Upper lobe of left lung (tissue), 6 donors: ENCODE measurements at places on chromosomes 11 and 22.

DNA sequence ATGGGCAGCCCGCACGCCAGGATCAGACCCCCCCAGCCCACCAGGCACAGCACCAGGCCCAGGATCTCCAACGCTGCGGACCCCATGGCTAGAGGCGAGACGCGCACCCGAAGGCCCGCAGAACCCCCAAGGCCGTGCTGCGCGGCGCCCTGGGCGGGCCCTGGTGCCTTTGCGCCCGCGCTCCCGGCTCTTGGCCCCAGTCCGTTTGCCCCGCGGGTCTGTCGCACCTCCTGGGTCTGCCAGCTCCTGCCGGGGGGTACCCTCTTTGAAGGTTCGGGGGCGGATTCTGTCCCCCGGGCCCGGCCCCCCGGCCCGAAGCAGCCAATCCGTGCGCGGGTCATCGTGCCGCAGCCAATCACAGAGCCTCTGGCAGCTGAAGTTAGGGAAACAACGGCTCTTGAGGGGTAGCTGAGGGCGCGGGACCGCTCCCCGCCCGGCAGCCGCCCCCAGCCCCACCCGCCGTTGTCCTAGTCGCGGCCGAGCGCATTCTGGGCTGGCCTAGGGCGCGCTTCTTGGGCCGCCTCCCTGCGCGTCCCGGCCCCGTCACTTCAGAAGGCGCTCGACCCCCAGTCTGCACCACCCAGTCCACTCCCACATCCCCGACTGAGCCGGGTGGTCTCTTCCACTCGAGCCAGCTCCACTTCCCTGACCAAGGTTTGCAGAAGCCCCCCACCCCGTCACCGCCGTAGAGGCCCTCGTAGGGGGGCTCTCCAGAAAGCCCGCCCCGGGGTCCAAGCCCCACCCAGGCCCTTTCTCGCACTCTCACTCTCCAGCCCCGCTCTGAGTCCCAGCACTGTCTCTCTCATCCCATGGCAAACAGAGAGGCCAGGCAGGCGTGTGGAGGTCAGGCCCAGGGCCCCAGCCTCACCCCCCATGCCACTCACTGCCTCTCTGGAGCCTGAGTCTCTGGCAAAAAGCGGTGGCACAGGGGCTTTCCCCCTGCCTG, at the start of gene CLDN5:
Gene CLDN5, minus strand, starts transcription at position 241 of the 946 bp plus-strand sequence. Its CDS starts 155 bp downstream, at position 86.
- peaks cover 29% of the 10 kb centered on the region for H3K36me3 ChIP-seq
- DNase-seq, result peak; percentile 90
- peak within 1 kb of the TSS; percentile 50 for H3K4me3 ChIP-seq
- H3K27ac ChIP-seq, result peak within 1 kb of the TSS; percentile 92
- peaks cover 22% of the 10 kb centered on the region for H3K4me1 ChIP-seq

GRCh38 chr11:32511926-32512325, 71.7 kb upstream of the EIF3M start:
- H3K36me3 ChIP-seq, result no peaks in the 10 kb centered on the region
- H3K27ac ChIP-seq, result no peak overlapping the region
- no peaks in the 10 kb centered on the region for H3K27me3 ChIP-seq
- H3K4me1 ChIP-seq, result no peaks in the 10 kb centered on the region

DNA sequence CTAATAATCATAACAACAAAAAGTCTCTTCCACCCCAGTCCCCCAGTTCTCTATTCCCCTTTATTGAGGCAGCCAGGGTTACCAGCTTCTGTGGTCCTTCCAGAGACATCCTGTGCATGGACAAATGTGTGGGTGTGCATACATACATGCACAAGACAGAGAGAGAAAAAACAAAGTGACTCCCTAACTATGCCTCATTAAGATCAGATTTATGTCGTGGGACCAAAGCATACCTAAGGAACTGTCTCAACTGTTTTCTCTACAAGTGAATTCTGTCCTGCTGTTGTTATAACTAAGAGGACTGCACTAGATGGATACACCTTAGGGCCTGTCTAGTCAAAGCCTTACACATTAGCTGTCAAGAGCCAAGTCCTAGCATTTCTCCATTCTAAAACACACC, 106.7 kb downstream of the MRTFA start:
- no peaks in the 10 kb centered on the region for H3K36me3 ChIP-seq
- H3K27me3 ChIP-seq, result no peaks in the 10 kb centered on the region
- no peak overlapping the region for H3K27ac ChIP-seq
- DNase-seq, result no peak
- H3K4me1 ChIP-seq, result peaks cover 42% of the 10 kb centered on the region
- no peak overlapping the region for H3K4me3 ChIP-seq

GRCh38 chr11:61392981-61393595, 701 bp downstream of the TMEM216 start:
- peaks cover 8% of the 10 kb centered on the region for H3K4me1 ChIP-seq
- H3K27ac ChIP-seq, result peak overlapping the region; percentile 87
- no peaks in the 10 kb centered on the region for H3K27me3 ChIP-seq

GRCh38 chr22:30600921-30601320, 6.1 kb upstream of the TCN2 start:
- H3K36me3 ChIP-seq, result no peaks in the 10 kb centered on the region
- H3K4me1 ChIP-seq, result peaks cover 8% of the 10 kb centered on the region

GRCh38 chr11:2204361-2205213, 33.0 kb upstream of the TH start:
- no peak overlapping the region for H3K27ac ChIP-seq
- no peaks in the 10 kb centered on the region for H3K27me3 ChIP-seq
- no peaks in the 10 kb centered on the region for H3K36me3 ChIP-seq

DNA sequence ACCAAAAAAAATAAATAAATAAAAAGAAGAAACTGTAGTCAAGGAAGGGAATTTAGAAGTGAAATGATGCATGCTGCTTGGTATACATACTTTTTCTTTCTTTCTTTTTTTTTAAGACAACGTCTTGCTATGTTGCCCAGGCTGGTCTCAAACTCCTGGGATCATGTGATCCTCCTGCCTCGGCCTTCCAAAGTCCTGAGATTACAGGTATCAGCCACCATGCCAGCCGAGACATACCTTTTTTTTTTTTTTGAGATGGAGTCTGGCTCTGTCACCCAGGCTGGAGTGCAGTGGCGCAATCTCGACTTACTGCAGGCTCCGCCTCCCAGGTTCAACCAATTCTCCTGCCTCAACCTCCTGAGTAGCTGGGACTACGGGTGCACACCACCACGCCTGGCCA, 21.7 kb upstream of the ARRB1 start:
- H3K27me3 ChIP-seq, result no peaks in the 10 kb centered on the region
- H3K36me3 ChIP-seq, result no peaks in the 10 kb centered on the region
- DNase-seq, result no peak
- H3K27ac ChIP-seq, result peak overlapping the region; percentile 65
- H3K4me1 ChIP-seq, result peaks cover 50% of the 10 kb centered on the region

DNA sequence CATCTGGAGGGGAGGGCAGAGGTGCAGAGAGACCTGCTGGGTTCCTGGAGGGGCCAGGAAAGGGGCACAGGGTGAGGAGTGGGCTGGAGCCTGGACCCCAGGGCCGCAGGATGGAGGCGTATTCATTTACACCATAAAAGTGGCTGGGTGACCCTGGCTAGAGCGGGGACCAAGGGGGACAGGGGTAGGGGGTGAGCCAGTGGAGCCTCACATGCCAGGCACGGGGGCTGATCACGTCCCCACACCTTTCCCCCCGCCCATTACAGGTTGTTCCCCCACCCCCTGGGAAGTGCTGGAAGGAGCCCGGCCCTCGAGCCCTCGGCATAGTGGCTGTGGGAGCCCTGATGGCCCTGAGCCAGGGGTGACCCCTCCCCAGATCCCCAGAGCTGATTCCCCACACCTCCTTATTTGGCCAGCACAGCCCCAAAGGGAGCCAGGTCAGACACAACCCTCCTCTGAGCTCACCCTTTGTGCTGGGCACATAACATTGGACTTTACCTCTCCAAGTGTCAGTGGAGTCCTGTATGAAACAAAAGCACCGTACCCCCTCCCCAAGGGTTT, 781 bp downstream of the TCIRG1 start:
- H3K27ac ChIP-seq, result peak overlapping the region; percentile 95
- peaks cover 51% of the 10 kb centered on the region for H3K4me1 ChIP-seq
- peak overlapping the region; percentile 84 for H3K4me3 ChIP-seq
- no peaks in the 10 kb centered on the region for H3K27me3 ChIP-seq

GRCh38 chr11:68321293-68322051, 9.1 kb downstream of the LRP5 start:
- no peaks in the 10 kb centered on the region for H3K27me3 ChIP-seq
- no peak for DNase-seq
- no peaks in the 10 kb centered on the region for H3K36me3 ChIP-seq
- H3K27ac ChIP-seq, result peak overlapping the region; percentile 42
- H3K4me1 ChIP-seq, result peaks cover 40% of the 10 kb centered on the region

GRCh38 chr11:1837171-1838076, 1.4 kb upstream of the TNNI2 start:
- no peak overlapping the region for H3K27ac ChIP-seq
- no peak overlapping the region for H3K4me3 ChIP-seq
- H3K36me3 ChIP-seq, result no peaks in the 10 kb centered on the region
- peaks cover 45% of the 10 kb centered on the region for H3K4me1 ChIP-seq
- DNase-seq, result peak; percentile 82

GRCh38 chr11:13189561-13190426, 87.8 kb upstream of the BMAL1 start:
- DNase-seq, result no peak
- H3K36me3 ChIP-seq, result no peaks in the 10 kb centered on the region
- H3K27me3 ChIP-seq, result no peaks in the 10 kb centered on the region
- H3K4me1 ChIP-seq, result no peaks in the 10 kb centered on the region
- no peak overlapping the region for H3K4me3 ChIP-seq

GRCh38 chr22:30348809-30349208, 7.9 kb downstream of the SF3A1 start:
- peaks cover 7% of the 10 kb centered on the region for H3K4me1 ChIP-seq
- no peak overlapping the region for H3K4me3 ChIP-seq
- no peaks in the 10 kb centered on the region for H3K27me3 ChIP-seq

- no peaks in the 10 kb centered on the region for H3K4me1 ChIP-seq
- no peak overlapping the region for H3K4me3 ChIP-seq
- DNase-seq, result no peak
- H3K27me3 ChIP-seq, result no peaks in the 10 kb centered on the region
- no peaks in the 10 kb centered on the region for H3K36me3 ChIP-seq
These were observed 870.3 kb upstream of the CHORDC1 start for GRCh38 chr11:91093141-91093540.

GRCh38 chr11:107991868-107992414, 16.8 kb upstream of the CUL5 start:
- no peak overlapping the region for H3K4me3 ChIP-seq
- no peaks in the 10 kb centered on the region for H3K36me3 ChIP-seq
- H3K27me3 ChIP-seq, result no peaks in the 10 kb centered on the region
- no peaks in the 10 kb centered on the region for H3K4me1 ChIP-seq

- H3K36me3 ChIP-seq, result no peaks in the 10 kb centered on the region
- no peak overlapping the region for H3K4me3 ChIP-seq
- H3K4me1 ChIP-seq, result peaks cover 9% of the 10 kb centered on the region
- no peak overlapping the region for H3K27ac ChIP-seq
These were observed 59.6 kb downstream of the ZNRF3 start for GRCh38 chr22:28942801-28943500.

DNA sequence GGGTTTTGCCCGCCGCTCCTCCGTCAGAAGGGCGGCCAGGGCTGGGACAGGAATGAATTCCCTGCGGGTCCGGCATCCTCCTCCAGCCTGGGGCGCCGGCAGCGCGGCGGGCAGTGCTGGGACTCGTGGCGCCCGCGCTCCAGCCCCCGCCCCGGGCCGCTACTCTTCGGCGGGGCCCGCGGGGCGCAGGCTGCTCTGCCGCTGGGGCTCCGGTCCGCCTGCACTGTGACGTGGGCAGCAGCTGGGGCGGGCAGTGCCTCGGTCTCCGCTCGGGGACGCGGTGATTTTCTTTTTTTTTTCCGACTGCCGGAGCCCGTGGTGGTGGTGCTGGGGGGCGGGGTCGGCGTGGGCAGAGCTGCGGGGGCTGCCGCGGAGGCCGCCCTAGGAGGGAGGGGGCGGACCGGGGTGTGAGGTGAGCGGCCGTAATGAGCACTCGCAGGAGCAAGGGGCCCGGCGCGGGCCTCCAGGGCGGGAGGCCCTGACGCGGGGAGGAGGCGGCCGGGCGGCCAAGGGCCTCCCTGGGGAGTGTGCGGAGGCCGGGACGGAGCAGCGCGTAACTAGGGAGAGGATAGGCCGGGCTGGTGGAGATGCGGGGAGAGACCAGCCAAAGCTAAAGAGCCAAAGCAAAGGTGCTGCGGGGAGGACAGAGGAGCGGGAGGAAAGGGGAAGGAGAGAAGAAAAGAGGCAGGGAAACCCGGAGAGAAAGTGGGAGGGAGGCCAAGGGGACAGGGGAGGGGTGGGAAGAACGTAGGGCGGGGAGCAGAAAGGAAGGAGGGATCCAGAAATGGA, 73.3 kb upstream of the ZBED5 start:
- H3K36me3 ChIP-seq, result no peaks in the 10 kb centered on the region
- DNase-seq, result peak; percentile 93
- peak overlapping the region; percentile 74 for H3K4me3 ChIP-seq
- H3K27me3 ChIP-seq, result no peaks in the 10 kb centered on the region
- peaks cover 24% of the 10 kb centered on the region for H3K4me1 ChIP-seq

- H3K4me1 ChIP-seq, result peaks cover 98% of the 10 kb centered on the region
- H3K27ac ChIP-seq, result peak overlapping the region; percentile 90
- DNase-seq, result peak; percentile 82
- no peaks in the 10 kb centered on the region for H3K27me3 ChIP-seq
- H3K4me3 ChIP-seq, result peak overlapping the region; percentile 2
- peaks cover 35% of the 10 kb centered on the region for H3K36me3 ChIP-seq
These were observed 55.7 kb downstream of the MYH9 start for GRCh38 chr22:36331912-36332622.

DNA sequence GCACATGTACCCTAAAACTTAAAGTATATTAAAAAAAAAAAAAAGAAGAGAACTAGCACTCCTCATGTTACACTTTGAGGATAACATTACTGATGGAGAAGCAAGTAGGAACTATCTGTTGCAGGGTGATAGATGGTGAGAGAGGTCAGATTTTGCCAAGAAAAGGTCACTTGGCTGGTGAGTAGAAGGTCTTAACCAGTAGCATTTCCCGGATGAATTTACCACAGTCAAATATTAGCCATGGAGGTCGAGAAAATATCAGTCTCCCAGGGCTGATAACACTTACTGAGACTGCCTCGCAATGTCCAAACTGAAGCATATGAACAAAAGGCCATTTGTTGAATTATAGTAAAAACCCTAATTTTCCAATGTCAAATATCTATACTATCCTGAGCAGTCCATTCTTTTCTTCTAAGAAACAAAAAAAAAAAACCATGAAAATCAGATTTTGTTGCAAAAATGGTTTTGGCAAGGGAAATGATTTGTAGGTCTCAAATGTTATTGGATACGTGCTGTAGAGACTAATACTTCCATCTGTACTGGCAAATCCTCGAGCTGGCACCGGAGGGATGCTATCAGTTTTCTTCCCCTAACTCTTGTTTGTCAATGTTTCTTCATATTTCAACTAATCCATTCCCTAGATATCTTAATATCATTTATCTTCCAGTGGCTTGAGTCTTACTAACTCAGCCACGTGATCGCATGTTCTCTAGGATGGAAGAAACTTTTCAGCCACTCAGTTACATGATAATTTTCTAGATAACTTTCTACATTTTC, 14.5 kb upstream of the BBOX1 start:
- no peaks in the 10 kb centered on the region for H3K36me3 ChIP-seq
- H3K27ac ChIP-seq, result no peak overlapping the region
- DNase-seq, result no peak
- H3K4me3 ChIP-seq, result no peak overlapping the region
- no peaks in the 10 kb centered on the region for H3K4me1 ChIP-seq
